Dermis microvascular lymphatic vessel endothelial cell (primary cell): ENCODE measurements at places on chromosomes 3 and 15. TPM values are rescaled to one million over a fixed set of nuclear protein-coding genes. Genes with fewer than 3 reads are reported as not detected.
A peak's percentile ranks its signal among the peaks of the same experiment; 100 is the strongest.

TMCO5A gene
- total RNA-seq = not detected in 2 replicates

NMB gene
- 6.0 and 7.6 TPM in 2 replicates for total RNA-seq

SCN11A gene
- under 0.01 and 0.13 TPM in 2 replicates for total RNA-seq

TTLL13 gene
- under 0.01 and 0.13 TPM in 2 replicates for total RNA-seq

SLC9A9 gene
- 3.9 and 12.3 TPM in 2 replicates for total RNA-seq

DNA sequence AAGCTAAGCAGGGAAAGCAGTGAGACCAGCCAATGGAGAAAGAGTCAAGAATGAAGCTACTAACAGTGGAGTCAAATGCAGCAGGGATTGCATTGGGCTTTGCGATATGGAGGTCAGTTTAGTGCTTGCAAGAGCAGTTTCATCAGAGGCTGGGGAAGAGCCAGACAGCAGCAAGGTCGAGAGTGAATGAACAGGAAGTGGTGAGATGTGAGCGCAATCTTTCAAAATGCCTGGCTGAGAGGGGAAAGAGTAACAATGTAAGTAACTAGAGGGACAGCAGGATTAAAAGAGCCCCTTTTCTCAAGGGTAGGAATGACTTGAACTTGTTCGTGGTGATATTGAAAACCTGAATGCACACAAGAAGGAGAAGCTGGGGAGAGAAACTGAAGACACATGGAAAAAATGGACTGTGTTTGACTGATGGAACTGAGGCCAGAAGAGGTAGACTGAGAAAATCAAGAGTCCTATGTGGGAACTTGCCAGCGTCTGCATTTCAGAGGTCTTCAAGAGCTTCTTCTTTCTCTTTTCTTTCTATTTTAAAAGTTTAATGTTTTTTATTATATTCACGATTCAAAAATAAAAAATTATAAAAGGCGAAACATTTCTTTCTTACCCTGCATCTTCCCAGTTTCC lies 30.6 kb upstream of the GPR160 start:
- DNase-seq = peak; percentile 25

GRCh38 chr3:10547841-10548783 lies 42.7 kb upstream of the ATP2B2 start:
- no peak for DNase-seq

DNA sequence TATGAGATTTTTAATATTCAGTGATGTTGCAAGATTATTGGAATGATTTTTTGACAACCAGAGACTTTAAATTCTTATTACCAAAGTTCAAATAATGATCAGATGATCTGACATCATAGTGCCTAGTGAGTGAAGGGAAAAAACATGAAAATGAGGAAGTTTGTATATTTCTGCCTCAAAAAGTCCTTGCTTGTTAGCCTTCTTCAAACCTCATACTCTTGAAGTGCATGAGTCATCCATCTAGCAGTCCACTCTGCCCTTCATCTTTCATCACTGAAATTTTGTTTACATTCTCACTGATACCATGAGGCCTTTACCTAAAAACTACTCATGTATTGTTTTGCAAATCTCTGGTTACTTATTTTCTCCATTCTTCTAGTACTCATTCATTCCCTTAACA lies 23.9 kb upstream of the OR5H6 start:
- no peak for DNase-seq

DNA sequence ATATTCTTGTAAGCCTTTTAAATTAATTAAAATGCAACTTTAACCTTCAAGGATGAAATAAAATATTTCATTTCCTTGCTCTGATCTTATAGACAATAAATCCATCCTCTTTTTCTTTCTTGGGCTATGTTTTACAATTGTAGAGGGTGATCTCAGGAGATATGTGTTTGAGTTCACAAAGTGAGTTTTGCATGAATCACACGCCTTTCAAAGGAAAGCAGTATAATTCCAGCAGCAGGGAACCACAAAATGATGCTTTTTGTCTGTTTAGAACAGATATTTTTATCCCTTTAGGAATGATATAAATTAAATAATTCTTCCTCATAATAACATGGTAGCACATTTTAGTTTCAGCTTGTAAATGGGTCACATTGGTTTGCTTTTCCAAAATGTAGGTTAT lies 191.2 kb downstream of the SEMA6D start:
- DNase-seq = no peak

DNA sequence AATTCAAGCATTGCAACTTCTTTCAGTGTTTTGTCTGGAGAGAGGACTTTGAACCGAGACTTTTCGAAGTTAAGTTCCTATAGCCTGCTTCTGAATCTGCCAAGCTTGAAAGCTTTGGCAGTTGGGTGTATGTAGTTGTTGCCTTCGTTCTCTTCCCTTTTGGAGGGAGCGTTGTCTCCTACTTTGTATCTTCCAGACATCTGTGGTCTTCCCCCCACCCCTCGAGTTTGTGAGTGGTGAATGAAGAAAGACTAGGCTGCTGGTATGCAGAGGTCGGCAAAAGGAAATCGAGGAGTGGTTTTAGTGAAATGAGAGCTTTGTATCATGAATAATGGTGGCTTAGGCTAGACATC lies 1.3 kb downstream of the CTNNB1 start:
- DNase-seq = peak; percentile 40

GRCh38 chr3:99872923-99873254 lies 55.2 kb downstream of the CMSS1 start:
- no peak for DNase-seq

- DNase-seq = no peak
Observed at GRCh38 chr3:74003734-74004133, 379.0 kb upstream of the PDZRN3 start.

GRCh38 chr15:69679623-69680228 lies 227.1 kb downstream of the RPLP1 start:
- DNase-seq = no peak

DNA sequence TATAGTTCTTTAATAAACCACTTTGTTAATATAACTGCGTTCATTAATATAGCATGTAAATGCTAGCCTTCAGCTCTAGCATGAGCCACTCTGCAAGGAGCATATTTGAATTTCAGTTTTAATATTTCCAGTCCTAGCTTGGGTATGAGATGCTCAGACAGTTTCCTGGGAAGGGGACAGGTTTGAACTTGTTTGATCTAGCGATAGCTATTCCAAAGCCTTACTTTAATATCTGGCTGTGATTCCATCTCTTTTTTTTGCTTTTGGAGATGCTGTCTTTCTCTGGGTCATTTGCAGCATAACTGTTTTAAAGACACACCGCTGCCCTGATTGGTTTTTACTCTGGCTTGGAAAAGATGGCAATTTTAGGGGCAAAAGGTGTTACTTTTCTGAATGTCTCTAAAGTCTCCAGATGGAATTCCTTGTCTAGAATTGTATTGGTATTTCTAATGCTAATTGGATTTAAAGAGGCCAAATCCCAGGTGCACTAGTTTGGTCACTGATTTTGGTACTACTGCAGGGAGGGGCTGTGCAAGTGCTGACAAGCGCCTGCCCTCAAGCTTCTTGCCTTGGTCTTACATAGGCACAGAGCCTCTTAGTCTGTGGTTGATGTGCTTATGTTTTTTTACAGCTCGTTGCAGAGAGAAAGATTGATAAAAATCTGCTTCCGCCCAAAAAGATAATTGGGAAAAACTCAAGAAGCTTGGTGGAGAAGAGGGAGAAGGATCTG lies 2.8 kb downstream of the NISCH start:
- DNase-seq = no peak

DNA sequence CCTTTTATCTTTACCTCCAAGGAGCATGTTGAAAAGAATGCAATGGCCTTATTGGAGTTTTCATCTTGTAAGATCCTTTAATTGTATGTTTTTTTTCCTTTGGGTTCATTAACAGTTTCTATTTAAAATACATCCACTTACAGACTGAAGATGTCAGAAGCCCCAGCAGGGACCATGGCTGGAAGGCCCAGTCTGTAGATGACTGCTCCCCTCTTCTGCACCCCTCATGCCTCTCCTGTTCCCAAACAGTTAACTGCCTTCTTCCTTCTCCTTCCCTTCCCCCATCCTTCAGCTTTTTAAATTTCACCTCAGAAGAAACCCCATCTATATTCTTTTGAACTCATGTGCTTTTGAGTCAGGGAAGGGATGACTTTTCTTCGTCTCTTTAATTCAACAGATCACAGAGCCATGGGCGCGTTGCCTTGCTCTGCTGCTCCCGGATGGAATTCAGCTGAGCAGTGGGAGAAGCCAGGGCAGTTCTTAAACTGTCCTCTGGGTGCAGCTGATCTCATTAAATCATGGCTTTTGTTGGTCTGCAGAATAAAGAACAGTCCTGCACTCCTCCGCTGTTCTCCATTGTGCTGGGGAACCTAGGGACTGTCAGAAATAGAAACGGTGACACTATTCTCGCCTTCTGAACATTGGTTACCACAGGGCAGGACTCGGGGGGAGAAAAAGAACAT lies 71.5 kb upstream of the EIF1B start:
- DNase-seq = no peak

- DNase-seq = no peak
Observed at GRCh38 chr15:69497667-69498066, 45.0 kb downstream of the RPLP1 start.

GRCh38 chr15:96565266-96565665 lies 234.8 kb downstream of the NR2F2 start:
- no peak for DNase-seq

DNA sequence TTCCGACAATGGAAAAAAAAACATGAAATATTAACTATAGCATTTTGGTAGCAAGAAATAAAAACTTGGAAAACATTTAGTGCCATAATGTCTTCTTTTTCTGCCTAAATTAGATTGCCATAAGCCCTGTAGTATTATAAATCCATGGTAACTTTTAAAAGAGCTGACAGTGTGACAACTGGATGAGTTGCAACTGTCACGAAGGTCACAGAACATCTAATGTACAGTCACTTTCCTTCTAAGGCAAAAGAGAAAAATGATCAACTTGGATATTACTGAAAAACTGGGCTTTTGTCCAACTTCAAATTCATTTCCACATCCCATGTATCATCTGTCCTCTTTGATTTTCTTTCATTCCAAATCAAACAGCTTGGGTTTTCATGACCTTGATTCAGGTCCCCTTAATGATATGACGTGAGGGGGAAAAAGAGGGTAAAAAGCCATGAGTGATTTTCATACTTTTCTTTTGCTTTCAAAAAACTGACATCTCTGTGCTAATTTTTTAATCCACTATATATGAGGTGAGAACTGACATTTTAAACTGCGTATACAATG lies 602 bp downstream of the CPB1 start:
- DNase-seq = no peak

DNA sequence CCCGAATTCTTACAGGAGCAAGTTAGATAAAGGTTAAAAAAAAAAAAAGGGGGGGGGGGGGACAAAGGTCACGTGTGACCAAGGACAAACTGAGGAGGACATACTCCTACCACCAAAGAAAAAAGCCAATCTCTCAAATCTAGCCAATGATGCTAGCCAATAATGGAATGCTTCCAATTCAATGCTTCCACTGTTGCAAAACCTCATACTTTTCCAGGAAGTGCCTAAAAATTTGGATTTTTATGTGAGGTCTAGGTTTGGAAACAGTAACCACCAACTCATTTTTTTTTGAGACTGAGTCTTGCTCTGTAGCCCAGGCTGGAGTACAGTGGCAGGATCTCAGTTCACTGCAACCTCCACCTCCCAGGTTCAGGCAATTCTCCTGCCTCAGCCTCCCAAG lies 11.4 kb downstream of the MSL2 start:
- no peak for DNase-seq

DNA sequence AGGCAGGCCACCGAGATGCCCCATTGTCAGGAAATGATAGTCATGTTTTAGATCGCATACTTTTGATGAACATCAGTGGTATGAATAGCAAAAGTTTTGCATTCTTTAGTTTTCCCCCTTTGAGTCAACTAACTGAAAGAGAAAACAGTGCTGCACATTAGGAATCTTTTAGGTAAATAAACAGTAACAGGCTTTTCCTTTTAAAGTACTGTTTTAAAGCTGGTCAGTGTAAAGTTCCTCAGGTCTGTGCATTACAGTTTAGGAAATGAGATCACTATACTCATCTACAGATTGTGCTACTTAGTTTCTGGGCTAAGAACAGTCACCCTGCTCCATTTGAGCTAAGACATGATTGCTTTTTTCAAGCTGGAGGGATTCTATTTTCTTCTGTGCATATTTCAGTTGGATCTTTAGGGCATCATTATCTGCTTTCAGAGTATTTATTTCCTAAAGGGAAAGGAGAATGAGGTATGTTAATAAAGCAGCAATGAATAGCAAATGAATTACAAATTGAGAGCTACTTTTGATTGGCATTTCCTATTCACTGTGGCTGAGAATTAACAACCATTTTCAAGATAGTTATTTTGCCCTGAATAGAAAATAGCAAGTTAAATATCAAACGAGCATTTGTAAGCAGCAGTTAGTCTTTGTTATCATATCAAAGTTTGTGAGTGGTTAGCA lies 36.5 kb downstream of the FAM98B start:
- DNase-seq = no peak
